ENCODE measurements at places on chromosomes 7 and 10.

DNA sequence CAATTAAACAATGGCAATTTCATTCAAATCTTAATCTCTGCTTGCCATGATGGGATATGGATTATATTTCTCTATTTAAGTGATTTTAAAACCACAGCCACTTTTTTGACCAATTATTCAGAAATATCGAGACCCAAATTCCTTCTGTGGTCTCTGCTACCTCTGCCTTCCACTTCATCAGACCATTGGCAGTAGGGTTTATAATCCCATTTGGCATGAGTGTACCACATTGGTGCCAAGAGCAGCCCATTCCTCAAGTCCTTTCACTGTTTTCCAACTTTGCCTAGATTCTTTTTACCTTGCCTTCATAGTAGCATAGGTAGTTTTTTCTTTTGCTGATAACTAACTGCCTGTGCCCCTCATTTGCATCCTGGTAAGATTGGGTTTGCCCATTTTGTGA is 319.9 kb downstream of the ARL4A start:
- no peak for DNase-seq

DNA sequence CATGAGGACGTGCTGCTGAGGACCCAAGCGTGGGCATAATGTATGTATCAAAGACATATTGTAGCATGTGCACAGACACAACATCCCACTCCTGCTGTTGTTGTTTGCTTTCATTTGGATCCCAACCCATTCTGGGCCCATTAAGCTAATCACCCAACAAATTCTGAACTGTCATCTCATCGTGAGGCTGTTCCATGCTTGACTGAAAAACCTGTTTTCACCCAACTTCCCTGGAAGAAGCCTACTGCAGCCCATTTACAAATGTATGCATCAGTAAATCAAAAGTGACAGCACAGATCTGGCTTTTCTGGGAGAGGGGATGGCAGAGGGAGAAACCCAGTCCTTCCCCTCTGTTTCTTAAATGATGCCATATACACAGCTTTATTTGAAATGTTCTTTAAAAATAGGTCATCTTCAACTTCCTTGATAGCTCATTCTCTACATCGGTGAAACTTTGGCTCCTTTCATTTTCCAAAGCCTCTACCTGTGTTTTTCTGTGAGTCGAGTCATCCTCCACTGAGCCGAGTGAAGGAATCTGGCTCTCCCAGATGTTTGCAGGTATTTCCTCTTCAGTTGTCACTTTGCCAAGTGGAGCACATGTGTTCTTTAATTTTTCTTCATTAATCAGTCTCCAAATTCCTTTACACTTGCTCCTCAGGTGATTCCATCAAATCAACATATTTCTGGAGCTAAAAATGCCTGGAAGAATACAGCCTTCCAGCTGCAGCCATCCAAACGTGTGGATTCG is 151.8 kb downstream of the CHN2 start:
- DNase-seq, result no peak

DNA sequence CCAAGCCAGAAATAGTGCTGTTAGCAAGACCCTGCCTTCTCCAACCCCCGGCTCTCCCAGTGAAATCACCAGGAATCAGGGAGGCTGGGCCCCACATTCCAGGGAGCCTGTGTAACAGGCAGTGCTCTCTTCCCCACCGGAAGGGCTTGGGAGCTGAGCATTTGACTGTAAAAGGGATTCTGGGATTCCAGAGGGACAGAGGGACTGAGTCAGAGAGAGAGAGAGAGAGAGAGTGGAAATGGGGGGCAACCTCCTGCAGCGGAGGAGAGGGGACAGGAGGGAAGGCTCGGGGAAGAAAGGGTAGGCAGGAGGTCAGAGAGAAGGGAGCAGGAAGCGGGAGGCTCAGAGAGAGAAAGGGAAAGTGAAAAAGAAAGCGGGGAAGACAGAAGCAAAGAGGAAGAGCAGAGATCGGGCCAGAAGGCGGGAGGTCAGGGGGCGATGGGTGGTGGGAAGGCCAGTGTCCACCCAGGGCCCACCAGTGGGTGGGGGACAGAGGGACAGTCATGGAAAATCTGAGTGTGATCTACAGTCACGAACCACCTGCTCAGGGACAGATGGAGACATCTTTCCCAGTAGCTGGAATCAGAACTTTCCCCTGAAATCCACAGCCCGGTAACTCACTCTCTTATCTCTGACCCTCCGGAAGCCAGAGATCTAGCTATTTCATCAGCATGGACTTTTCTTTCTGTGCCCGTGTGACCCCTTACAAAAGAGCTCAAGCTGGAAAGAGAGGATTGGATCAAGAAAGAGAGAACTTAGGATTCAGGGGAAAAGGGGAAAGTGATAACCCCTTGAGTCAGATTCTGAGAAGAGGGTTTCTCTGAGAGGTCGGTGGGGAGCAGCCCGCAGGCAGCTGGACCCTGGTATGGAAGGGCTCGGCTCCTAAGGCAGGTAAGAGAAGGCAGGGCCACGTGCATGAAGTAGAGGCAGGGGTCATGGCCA is 4.6 kb upstream of the SERPINE1 start:
- no peak for DNase-seq

DNA sequence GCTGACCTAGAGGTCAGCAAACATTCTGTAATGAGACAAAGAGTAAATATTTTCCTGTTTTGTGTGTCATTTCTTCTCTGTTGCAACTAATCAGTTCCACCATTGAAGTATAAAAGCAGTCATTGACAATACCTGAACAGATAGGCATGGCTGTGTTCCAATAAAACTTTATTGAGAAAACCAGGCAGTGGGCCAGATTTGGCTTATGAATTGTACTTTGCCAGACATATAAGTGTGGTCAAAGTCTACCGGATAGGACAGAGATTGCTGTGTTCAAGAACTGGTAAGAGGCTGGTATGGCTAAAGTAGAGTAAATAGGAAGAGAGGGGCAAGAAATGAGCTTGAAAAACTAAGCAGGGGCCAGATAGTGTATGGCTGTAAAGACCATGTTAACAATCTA is 38.3 kb upstream of the TAC1 start:
- no peak for DNase-seq

DNA sequence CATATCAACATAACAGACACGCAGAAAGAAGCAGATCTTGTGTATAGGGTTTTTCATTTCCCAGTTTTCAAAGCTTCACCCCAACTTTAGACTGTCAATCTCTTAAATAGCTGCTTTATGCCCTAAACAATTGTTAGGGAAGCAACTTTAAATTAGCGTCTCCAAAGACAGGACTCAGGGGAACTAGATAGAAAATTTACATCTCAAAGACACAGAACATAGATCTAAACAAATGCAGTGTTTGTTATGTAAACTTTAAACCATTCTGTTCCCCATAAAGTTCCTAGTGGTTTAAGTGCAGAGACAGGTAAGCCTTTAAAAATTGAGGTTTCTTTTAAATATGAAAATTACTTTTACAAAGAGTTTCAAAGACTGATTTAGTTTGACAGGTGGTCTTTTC is 379.2 kb upstream of the GHITM start:
- DNase-seq, result no peak

- DNase-seq, result no peak
Observed at GRCh38 chr7:7653593-7654187, 13.1 kb downstream of the UMAD1 start.

DNA sequence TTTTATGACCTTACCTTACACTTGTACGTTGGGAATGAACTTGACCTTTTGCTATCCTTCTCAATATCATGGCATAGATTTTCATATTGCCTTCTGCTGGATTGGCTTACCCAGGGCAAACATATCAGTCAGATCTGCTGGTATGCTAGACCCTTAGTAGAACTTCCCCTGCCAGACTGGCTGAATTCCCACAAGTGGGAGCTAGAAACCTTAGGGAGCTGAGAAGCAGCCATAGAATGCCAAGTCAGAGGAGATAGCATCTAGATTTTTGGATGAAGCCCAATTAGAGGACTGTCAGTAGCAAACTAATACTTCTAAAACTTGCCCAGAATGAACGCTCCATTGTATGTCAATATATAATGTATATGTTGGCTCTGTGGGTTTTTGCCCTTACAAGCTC is 385.0 kb downstream of the NXPH1 start:
- DNase-seq, result no peak

DNA sequence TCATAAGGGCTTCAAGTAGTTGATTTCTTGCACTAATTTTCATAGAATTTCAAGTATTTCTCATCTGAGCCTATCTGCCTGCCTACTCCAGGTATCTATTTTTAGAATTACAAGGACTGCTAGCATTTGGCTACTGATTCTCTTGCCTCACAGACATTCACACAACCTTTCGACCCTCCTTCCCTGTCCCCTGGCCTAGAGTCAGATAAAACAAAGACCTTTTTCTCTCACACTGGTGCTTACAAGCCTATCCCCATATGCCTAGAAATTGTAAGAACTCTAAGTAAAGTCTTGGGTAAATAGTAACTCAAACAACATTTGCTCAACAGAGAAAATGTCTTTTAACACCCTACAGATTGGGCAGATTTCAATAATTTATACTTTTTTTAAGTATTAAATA is 6.3 kb downstream of the GPAM start:
- no peak for DNase-seq

GRCh38 chr10:114777415-114777814 is 44.2 kb upstream of the FHIP2A start:
- no peak for DNase-seq
